ENCODE measurements at places on chromosomes 7 and 10. TPM values are rescaled to one million over a fixed set of nuclear protein-coding genes. Genes with fewer than 3 reads are reported as not detected.

FOXI2 gene
- total RNA-seq, result not detected

GSTK1 gene
- 133 TPM for total RNA-seq

TFR2 gene
- 0.64 TPM for total RNA-seq

FFAR4 gene
- total RNA-seq, result not detected

HGF gene
- total RNA-seq, result 78.2 TPM

NEURL1 gene
- total RNA-seq, result not detected

PILRA gene
- total RNA-seq, result 4.4 TPM

LIPM gene
- not detected for total RNA-seq
